ENCODE measurements at places on chromosomes 16 and 17.

- no peak for DNase-seq
Observed at GRCh38 chr17:70563281-70563820, 394.0 kb downstream of the KCNJ2 start.

DNA sequence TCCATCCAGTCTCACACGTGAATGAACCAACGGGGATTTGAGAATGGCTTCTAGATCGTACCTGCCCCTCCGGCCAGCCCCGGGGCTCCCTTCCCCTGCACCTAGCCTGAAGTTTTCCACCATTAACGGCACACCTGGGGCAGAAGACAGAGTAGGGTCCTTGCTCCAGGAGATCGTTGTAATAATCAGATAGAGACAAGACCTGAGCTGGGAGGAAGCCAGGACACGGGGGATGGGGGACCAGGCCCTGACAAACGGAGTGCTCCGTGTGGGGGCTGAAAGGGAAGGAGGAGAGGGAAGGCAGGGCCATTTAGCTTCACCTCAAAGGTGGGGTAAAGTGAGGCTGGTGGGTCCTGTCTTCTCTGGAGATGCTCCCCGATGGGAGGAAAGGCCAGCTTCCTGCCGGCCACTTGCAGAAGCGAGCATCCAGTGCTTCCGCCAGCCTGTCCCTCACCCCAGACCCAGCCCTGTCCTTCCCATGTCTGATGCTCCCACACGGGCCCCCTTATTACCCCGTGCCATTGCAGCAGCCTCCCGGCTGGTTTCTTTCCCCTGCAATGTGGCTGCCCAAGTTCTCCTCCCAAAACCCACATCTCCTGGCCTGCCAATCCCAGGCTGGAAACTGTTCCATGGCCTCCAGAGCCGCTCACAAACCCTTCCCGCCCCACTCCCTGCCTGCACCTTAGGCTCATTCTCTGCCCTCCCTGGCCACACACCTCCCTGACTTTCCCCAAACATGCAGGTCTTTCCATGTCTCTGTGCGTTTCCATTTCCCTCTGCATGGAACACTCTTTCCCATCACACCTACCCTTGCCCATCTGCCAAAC is 79.3 kb downstream of the MRC2 start:
- DNase-seq, result no peak

DNA sequence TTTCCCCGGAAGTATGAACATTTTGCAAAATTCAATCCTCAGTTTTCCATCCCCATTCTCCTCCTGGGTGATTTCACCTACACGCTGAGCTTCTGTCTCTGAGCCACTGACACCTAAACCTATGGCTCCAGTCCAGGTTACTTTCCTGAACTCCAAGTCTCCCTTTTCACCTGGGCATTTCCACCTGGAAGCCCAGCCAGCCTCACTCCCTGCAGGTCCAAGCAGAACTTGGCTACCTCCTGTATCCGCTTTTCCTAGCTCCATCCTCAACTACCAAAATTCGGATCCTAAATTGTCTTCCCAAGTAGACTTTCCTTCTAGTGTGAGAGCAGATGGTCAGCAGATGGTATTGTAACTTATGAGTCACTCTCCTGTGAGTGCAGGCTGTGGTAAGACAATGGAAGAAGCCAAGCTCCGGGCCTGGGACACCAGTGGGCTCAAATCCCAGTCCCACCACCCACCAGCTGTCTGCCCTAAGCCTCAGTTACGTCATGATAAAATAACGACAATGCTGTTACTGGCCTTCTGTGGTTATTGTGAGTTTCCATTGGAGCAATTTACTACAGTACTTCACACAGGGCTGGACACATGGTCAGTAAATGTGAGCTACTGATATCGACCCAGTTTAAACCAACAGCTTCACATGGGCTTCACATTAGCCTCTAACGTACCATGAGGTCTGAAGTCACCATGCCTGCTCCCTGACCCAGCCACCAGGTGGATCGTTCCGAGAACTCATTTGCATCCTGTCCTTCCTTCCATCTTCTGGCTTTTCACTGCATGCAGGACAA is 33.3 kb downstream of the PECAM1 start:
- peak; percentile 99 for DNase-seq

- peak; percentile 15 for DNase-seq
Observed at GRCh38 chr16:72050769-72051464, 3.4 kb upstream of the HP start.

GRCh38 chr16:55047903-55048497 is 117.3 kb downstream of the IRX5 start:
- no peak for DNase-seq

- no peak for DNase-seq
Observed at GRCh38 chr16:22969567-22969966, 155.6 kb downstream of the HS3ST2 start.

DNA sequence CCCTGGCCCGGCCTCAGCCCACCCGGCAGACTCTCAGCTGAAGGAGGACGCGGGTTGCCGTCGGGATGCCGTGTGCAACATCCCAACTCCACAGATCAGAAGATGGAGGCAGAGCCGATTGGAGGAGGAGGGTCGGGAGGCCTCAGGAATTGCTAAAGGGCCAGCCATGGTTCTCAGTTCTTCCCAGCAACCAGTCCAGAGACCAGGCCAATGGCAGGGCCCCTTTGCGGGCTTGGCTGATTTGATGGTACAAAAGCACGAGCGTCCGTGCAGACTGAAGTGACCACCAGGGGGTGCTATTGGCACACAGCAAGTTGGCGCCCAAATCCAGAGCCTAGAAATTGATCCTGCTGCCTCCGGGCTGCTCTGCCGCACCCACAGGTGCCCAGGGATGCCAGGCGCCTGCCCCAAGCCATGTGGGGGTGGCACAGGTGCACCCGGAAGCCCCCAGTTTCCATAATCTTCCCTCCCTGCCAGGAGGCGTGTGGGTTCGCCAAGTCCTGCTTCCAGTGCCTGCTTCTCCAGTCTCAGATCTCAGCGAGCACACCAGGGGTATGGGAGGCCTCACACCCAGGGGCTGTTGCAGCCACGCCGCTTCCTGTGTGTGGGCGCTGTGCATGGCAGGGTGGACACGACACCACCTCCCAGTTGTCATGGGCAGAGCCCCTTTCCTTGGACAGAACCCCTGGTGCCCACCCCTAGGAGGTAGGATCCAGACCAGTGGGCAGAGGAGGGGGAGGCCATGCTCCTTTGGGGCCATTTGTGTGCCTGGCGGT is 7.1 kb upstream of the TEX19 start:
- DNase-seq, result peak; percentile 93

GRCh38 chr17:73203135-73203787 is 10.4 kb downstream of the COG1 start:
- DNase-seq, result peak; percentile 65

DNA sequence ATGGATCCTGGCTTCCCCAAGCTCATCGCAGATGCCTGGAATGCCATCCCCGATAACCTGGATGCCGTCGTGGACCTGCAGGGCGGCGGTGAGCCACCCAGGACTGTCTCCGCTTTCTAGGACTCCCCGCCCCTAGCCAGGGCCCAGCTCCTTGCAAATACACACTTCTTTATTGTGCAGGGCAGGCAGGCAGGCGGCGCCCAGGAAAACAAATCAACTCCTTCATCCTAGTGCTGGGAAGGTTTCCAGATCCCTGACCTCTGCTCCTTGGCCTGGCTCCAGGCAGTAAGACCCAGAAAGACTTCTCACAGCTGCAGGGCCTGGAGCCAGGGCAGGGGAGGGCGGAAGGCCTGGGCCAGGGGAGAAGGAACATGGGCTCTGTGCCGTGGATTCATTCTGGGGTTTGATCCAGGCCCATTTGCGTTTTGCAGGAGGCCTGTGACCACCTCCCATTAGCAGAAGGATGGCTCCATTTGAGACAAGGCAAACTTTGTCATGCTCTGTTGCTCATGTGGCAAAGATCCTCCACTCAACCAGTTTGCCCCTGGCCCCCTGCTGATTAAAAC is 6.0 kb upstream of the LPCAT2 start:
- DNase-seq, result peak; percentile 93

DNA sequence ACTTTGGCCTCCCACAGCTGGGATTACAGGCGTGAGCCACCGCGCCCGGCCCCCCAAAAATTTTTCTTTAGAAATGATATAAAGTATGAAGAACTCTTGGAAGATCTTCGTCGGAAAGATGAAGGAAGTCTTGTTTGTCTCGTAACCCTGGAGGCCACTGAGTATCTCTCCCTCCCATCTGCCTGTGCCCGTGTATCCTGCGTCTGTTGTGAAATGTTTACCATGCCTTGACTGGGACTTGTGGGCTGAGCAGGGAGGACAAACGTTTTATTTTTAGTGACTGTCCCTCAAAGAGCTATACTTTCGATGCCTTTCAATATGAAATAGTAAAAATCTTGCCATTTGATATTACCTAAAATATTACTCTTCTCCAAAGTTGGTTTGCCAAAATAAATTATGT is 121.2 kb downstream of the RPTOR start:
- no peak for DNase-seq

- DNase-seq, result peak; percentile 33
Observed at GRCh38 chr17:75771334-75772281, 6.6 kb upstream of the GALK1 start.

GRCh38 chr17:61323909-61324868 is 75.5 kb upstream of the TBX2 start:
- DNase-seq, result peak; percentile 79

DNA sequence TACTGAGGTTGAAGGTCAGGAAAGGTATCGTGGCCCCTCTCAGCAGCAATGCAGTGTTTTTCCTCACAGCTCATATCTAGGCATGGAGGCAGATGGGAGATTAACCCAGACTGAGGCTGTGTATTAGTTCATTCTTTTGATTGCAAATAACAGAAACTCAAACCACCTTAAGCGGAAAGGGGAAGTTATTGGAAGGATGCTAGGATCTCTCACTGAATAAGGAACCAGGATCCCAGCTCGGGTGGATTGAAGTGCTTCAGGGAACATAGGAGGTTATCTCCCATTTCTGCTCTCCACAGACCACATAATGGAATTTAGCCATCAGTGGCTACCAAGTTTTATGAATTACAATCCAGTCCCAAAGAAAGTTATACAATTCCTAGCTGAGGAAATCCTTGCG is 8.2 kb downstream of the ZNF689 start:
- DNase-seq, result no peak

GRCh38 chr17:70584255-70584654 is 414.9 kb downstream of the KCNJ2 start:
- DNase-seq, result no peak

- no peak for DNase-seq
Observed at GRCh38 chr16:3215601-3216262, 19.2 kb downstream of the ZNF200 start.

DNA sequence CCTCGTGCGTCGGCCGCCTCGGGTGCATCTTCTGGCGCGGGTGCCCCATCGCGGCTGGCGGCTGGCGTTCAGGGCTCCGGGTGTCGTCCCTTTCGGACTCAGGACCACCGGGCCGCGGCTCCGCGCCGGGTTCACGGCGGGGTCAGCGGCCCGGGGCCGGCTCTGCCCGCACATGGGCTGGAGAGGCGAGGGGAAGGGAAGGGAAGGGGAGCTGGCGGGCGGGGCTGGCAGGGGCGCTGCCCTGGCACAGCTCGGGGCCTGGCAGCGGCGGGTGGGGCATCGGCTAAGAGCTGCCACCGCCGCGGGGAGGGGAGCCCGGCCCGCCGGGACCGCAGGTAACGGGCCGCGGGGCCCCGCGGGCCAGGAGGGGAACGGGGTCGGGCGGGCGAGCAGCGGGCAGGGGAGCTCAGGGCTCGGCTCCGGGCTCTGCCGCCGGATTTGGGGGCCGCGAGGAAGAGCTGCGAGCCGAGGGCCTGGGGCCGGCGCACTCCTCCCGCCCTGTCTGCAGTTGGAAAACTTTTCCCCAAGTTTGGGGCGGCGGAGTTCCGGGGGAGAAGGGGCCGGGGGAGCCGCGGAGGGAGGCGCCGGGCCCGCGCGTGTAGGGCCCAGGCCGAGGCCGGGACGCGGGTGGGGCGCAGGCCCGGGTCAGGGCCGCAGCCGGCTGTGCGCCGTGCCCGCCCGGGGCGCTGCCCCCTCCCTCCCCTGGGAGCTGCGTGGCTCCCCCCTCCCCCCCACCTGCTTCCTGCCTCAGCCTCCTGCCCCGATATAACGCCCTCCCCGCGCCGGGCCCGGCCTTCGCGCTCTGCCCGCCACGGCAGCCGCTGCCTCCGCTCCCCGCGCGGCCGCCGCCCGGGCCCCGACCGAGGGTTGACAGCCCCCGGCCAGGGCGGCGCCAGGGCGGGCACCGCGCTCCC is 646 bp downstream of the HIC1 start:
- peak; percentile 69 for DNase-seq

DNA sequence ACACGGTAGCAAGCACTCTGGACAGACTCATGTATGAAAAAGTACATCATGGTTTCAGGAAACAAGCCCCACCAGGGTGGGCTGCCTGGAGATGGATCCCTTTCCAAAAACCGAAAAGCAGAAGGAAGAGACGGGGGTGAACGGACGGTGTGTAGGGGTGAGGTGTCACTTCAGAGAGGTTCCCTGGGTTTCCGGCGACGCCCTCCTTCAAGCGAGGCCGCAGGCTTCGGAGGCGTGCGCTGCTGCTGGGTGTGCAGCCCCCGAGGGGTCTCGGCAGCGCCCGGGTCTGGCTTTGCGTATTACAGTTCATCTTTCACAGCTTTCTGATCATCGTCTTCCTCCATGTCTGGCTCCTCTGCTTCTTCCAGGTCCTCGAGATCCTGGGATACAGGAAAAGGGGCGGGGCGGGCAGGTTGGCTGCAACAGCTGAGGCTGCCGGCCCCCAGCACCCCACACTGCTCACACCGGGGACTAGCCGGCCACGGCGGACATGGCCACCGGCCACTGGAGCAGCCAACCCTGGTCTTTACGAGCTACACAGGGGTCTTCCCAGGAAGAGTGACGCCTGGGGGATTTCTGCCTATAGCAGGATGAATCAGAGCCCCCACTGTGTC is 9.0 kb upstream of the PPP1R27 start:
- no peak for DNase-seq

DNA sequence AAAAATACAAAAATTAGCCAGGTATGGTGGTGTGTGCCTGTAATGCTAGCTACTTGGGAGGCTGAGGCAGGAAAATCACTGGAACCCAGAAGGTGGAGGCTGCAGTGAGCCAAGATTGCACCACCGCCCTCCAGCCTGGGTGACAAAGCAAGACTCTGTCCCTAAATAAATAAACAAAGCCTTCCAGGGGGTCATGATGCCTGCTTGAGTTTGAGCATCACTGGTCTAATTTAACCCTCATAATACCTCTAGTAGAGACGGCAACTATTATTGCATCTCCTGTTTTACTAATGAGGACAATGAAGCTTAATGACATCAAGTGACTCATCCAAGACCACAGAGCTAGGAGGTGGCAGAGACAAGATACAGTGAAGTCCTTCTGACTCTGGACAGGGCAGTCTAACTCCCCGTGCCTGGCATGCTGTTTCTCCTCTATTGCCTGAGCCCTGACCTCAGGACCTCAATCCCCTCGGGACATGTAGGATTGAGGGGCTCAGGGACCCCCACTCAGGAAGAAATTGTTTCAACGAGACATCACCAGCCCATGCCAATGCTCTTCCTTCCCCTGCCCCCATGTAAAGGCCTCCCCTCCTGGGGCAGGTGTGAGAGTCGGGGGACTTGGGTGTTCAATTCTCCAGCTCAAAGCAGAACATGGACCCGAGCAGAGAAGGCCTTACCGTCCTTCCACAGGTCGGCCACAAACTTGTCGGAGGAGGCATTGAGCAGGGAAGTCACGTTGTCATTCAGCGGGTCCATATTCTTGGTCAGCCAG is 102.9 kb downstream of the NDE1 start:
- DNase-seq, result no peak

Data from cardiac fibroblast (primary cell).